ENCODE measurements at places on chromosomes 12 and 14.

DNA sequence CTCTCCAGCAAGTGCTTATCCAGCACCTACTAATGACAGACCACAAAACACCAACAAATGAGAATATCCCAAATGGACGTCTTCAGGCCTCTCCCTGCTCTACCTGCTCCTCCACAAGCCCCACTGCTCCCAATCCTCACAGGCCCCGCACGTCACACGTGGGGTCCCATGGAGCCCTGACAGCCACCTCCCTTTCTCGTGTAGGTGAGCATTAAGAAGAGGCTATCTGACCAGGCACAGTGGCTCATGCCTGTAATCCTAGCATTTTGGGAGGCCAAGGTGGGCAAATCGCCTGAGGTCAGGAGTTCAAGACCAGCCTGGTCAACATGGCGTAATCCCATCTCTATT lies 5.4 kb downstream of the RIMBP2 start:
- DNase-seq, result no peak

DNA sequence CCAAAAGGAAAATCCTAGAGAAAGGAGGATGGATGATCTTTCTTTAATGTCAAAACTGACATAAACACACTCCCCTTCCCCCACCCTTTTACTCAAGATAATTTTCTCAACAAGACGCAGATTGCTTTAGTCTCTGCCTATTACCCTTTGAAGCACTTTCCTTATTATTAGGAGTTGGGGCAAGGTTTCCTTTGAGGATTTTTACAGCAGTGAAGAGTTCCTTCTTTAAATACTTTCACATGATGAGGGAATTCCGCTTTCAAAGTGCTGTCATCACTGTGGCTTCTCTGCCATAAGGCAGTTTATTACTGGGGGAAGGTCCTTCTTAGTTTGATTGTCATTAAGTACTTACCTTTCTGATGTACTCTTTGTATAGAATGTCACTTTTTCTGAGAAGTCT lies 172.1 kb downstream of the MSRB3 start:
- DNase-seq, result no peak

DNA sequence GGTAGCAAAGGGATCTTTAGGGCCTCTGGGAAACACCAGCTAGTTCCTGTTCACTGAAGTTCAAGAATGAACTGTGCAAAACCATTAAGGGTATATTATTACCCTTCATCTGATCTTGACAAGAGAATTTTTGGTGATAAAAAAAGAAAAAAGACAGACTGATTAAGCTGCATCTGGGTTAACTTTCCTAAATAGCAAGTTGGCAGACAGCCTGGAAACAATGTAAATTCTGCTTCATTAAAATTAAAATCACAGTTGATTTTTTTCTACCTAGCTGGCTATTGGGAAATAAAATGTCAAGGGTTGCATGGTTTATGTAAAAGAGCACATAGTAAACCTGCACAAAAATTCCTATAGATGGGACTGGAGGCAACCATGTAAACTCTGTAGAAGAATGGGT lies 126.6 kb upstream of the PRKD1 start:
- DNase-seq, result no peak

GRCh38 chr12:10094646-10095395 lies 4.0 kb downstream of the CLEC1A start:
- DNase-seq, result no peak

GRCh38 chr12:5461966-5462365 lies 30.1 kb downstream of the NTF3 start:
- DNase-seq, result no peak

DNA sequence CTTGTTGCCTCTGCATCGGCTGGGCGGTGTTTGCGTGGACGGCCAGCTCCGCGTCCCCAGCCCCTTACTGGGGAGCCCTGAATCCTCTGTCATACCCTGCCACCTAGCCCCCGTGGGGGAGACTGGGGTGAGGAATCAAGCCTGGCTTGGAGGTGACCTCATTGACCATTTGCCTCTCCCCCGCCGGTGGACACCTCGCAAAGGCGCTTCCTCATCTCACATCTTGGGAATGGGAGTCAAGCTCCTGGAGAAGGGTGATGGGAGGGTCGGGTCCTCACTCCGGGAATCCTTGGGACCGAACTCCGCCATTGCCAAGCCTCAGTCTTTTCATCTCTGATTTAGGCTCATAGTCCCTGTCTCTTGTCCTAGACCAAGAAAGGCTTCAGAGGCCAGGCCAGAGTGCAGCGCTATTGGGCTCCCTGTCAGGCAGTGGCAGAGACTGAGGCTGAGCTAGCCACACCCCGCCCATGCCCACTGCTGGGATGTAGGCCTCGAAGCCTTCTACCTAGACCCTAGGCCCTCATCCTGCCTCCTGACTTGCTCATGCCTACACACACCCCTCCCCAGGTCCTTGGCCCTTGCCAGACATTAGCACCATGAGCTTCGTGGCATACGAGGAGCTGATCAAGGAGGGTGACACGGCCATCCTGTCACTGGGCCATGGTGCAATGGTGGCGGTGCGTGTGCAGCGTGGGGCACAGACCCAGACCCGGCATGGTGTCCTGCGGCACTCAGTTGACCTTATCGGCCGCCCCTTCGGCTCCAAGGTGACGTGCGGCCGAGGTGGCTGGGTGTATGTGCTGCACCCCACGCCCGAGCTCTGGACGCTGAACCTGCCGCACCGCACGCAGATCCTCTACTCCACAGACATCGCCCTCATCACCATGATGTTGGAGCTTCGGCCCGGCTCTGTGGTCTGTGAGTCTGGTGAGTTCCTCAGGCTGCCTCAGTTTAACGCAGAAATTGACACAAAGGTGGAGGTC lies 678 bp downstream of the TRMT61A start:
- DNase-seq, result no peak

DNA sequence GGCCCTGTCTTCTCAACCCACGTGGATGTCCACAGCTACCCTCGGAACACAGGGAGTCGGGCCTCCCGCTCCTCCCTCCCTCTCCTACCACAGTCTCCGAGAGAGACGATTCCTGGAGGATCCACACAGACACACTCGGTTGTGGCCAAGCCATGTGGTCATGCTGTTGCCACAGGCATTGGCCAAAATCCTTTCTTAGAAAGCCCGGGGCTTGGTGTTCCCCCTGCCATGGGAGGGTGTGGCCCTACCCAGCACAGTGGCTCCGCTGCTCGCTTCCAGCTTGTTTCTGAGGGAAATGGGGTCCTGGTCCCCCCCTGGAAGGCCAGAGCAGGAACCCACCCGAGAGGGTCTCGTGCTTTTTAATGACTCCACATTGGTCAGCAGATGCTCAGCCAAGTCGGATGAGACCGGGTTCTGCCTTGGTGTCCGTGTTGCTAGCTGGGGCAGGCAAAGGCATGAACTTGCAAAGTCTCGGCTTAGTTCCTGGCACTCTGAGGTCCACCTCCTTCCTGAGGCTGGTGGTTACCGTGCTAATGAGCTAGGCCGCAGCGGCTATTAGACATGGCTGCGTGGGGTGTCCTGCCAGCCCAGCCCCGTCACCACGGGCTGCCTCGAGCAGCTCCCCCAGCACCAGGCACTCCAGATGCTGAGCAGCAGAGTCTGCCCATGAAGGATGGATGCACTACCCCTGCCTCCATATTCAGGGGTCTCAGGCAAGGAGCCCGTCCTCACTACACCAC lies 46.8 kb upstream of the MEG3 start:
- DNase-seq, result no peak

DNA sequence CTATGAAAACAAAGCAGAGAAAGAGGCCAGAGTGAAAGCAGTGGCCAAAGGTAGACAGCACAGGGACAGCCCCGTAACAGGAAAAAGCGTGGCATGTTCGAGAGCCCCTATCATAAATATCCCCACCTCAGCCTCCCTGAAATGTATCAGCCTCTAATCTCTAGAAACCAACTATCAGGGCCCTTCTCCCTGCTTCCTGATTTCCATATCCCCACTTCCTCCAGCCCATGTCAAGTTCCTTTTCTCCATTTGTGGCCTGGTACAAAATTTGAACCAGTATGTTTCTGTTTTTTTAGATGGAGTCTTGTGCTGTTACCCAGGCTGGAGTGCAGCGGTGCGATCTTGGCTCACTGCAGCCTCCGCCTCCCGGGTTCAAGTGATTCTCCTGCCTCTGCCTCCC lies 16.9 kb downstream of the DEPDC4 start:
- no peak for DNase-seq

GRCh38 chr14:23175823-23176222 lies 7.6 kb downstream of the SLC7A8 start:
- no peak for DNase-seq

DNA sequence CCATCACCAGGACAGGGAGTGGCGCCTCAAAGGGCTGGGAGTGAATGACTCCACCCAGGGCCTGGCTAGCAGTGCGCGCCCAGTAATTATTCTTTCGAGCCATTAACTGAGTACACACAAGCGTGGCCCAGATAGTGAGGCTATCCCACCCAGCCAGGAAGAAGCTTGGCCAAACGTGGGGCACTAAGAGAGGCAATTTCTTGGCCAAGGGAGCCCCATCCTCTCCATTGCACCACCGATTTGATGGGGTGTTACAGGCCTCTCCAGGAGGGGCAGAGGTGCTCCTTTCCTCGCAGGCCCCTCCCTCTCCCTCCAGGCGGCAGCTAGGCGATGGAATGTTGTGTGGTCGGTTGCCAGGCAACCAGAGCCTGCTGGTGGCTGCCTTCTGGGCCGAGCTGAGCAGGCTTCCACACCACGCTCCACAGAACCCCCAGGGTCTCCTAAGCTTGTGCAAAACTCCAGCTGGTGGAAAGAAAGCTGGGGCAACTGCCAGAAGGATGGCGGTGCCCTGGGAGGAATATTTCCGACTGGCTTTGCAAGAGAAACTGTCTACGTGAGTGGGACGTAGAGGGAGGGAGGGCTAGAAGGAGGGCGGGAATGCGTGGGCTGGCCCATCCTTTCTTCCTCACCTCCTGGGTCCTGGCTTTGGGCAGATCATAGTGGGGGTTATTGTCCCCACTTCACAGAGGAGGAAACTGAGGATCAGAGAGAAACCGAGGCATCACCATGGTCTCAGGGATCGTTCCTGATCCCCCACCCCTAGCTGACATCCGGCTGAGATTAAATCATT lies at the start of gene CFAP73:
Gene CFAP73 (plus strand): TSS at position 364 of the 790 bp plus-strand sequence. CDS start 134 bp downstream, at position 498.
- DNase-seq, result no peak

GRCh38 chr12:124497039-124497438 lies 70.4 kb downstream of the NCOR2 start:
- no peak for DNase-seq

DNA sequence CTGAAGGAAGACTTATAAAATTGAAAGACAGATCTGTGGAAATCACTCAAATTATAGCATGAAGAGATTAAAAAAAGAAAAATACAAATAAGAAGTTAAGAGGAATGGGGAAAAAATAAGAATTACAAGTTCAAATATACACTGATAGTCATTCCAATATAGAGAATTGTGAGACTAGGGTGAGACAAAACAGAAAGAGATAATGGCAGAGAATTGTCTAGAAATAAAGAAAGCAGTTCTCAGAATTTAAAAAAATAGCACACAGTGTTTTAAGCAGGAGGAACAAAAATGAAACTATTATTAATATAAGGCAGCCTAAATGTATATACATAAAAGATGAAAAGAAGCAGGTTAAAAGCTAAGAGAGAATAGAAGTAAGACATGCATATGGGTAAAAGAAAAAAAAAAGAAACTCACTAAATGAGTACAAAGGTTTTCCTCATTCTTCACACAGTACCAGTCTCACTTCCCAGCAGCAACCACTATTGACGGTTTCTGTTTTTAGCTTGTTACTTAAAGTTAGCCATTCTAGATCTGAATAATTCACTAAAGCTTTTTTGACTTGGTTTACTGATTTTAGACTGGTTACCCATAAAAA lies 31.1 kb downstream of the SLC38A4 start:
- no peak for DNase-seq

DNA sequence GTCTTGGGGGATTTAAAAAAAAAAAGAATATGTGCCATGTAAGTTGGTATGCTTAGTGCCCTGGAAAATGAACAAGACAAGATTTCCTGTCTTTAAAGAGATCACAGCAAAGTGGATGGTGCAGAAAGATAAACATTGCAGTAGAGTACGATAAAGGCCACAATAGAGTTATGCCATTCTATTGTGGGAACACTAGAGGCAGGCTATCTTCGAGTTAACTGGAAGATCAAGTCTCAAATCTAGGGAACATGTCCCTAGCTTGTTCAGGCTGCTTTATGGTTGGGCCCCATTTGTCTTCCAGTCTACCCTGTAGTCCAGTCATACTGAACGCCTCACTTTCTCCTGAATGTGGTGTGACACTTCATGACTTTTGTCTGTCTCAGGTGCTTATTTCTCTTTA lies 18.7 kb upstream of the CCT2 start:
- DNase-seq, result no peak

- no peak for DNase-seq
Observed at GRCh38 chr12:30989754-30990153, 63.2 kb downstream of the TSPAN11 start.

DNA sequence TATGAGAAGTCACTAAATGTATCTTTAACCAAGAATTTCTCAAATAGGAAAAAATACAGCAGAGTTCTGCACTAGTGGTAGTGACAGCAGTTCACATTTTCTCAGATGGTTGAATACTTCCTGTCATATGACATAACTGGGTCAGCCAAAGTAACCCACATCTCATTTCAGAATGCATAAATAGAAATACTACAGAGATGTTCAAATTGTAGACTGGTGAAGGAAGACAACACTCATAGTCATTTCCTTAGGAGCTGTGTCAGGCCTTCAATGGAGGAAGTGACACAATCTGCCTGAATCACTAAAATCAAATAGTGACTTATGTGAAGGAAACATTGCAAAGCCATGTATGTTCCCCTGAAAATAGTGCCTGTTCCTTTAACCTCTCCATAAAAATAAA lies 32.4 kb downstream of the FERMT2 start:
- DNase-seq, result peak; percentile 65

- no peak for DNase-seq
Observed at GRCh38 chr12:65609359-65609771, 214.9 kb upstream of the HMGA2 start.

DNA sequence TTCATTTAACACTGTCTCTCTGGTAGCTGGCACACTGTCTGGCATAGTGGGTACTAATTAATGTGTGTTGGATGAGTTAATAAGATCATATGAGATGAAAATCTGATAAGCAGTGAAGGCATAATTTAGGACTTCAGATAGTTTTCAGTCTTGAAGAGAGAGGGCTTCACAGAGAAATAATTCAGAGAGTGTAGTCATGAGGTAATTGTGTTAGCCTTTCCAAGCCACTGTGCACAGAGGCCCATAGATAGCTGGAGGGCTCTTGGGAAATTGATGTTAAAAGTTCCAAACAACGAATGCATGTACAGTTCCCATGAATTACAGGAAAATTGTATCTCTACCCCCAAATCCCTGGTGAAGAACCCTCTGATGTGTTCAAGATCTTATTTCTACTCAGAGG lies 133.8 kb upstream of the HMGA2 start:
- DNase-seq, result no peak

DNA sequence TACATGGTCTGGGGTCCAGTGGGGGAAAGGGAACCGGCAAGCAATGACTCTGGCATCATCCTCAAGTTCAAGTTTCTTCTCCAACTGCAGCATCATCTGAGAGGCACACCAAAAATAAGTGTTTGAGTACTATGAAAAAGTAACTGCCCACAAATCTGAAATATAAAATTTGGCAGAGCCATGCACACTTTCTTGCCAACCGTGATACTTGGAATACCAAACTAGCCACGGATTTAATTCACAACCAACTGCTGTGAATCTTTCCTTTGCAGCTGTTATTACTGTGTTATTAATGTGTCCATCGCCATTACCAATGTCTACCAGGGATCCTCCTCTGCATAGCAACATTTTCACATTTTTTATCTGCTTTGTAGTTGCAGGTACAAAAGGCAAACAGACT lies 74.6 kb downstream of the GXYLT1 start:
- no peak for DNase-seq
